GM23248 (cell line): ENCODE measurements at places on chromosomes 12 and 14. TPM values are rescaled to one million over a fixed set of nuclear protein-coding genes. Genes with fewer than 3 reads are reported as not detected.

Gene C1QL4
- not detected in 2 replicates for total RNA-seq

Gene MYO1A
- not detected in 2 replicates for total RNA-seq

Gene KRT79
- not detected in 2 replicates for total RNA-seq

Gene FLVCR2
- not detected in 2 replicates for total RNA-seq

Gene GYS2
- total RNA-seq: not detected in 2 replicates

Gene CCDC91
- total RNA-seq: 15.3 and 17.2 TPM in 2 replicates

Gene DGLUCY
- 15.2 and 28.5 TPM in 2 replicates for total RNA-seq

Gene SLC7A7
- total RNA-seq: 0.65 and 0.89 TPM in 2 replicates

GRCh38 chr14:79630288-79630960, 580.9 kb downstream of the DIO2 start:
- no peak for DNase-seq
- no peaks in the 10 kb centered on the region for H3K36me3 ChIP-seq
- no peak overlapping the region for H3K27ac ChIP-seq

- DNase-seq: no peak
- no peaks in the 10 kb centered on the region for H3K36me3 ChIP-seq
- no peak overlapping the region for H3K4me3 ChIP-seq
- H3K27ac ChIP-seq: no peak overlapping the region
- H3K4me1 ChIP-seq: no peaks in the 10 kb centered on the region
Measured at GRCh38 chr14:103854017-103854808, 6.8 kb upstream of the PPP1R13B start.

DNA sequence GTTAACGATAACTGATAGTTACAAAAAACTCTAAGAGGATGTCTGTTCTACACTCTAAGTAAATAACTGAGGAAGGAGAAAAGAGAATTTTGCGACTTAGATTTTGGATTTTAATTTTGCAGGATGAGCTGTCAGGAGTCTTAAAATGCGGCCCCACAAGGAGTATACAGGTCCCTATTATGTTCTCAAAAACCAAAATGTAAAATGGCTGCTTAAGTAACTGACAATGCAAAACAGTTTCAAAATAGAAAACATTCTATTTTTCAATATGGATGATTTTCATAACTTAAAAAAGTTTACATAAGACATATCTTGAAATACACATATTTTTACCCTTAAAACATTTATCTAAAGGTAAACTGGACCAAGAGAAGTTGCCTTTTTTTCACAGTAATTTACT, 2.6 kb downstream of the CD69 start:
- H3K36me3 ChIP-seq: no peaks in the 10 kb centered on the region
- no peaks in the 10 kb centered on the region for H3K4me1 ChIP-seq
- DNase-seq: no peak

DNA sequence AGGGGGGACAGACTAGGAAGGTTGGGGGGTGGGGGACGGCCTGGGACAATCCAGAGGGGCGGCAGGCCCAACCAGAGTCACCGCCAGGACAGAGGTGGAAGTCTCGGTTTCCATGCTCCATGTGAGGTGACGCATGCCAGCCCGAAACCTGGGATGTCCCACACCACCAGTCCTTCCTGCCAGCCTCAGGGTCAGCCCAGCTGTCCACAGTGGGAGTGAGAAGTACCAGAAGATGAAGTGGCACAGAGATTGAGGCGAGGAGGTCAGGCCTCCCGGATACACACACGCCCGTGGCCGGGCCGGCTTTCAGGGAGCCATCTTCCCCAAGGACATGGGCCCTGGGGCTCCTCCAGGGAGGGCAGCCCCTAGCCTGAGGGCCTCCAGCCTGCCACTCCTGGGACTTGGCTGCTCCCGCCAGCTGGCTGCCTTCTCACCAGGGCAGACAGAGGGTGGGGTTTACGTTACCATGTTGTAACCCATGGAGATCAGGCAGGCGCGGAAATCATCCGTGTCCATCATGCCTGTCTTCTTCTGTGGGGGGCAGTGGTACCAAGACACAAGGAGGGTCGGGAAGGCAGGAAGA, 85.2 kb upstream of the ZFP36L1 start:
- no peak overlapping the region for H3K27ac ChIP-seq
- no peak for DNase-seq
- H3K4me1 ChIP-seq: no peaks in the 10 kb centered on the region
- no peak overlapping the region for H3K4me3 ChIP-seq

DNA sequence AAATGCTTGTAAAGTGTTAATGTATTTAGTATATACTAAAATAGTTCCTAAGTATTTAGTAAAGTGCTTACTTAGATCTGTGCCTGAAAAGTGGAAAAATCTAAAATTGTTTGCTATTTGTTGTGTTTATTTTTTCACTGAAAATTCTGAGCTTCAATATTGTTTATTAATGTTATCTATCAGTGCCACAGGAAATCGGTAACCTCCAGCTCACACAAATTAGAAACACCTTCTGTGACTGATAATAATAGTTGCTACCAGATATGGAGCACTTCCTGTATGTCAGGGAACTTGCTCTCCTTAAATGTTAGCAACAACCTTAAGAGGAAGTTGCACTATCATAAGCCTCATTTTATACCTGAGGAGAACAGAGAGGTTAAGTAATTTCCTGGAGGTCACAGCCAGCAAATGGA, 723 bp upstream of the LRP10 start:
- H3K36me3 ChIP-seq: peaks cover 13% of the 10 kb centered on the region; the same call in 1 of the 2 replicates
- peak overlapping the region; percentile 93 for H3K27ac ChIP-seq
- peaks cover 21% of the 10 kb centered on the region for H3K4me1 ChIP-seq
- DNase-seq: no peak
- H3K27me3 ChIP-seq: no peaks in the 10 kb centered on the region
- peak overlapping the region; percentile 96 for H3K4me3 ChIP-seq

DNA sequence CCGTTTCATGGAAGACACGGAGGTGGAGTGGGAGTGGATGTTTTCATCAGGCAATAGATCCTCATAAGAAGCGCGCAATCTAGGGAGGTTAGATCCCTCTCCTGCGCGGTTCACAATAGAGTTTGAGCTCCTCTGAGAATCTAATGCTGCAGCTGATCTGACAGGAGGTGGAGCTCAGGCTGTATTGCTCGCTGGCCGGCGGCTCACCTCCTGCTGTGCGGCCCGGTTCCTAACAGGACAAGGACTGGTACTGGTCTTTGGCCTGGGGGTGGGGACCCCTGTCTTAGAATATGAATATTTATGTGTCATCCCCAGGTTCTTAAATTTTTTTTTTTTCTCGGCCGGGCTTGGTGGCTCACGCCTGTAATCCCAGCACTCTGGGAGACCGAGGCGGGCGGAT, 36.7 kb downstream of the PRICKLE1 start:
- H3K27ac ChIP-seq: no peak overlapping the region
- H3K4me1 ChIP-seq: no peaks in the 10 kb centered on the region; the same call in 1 of the 2 replicates

- H3K27ac ChIP-seq: no peak overlapping the region
- peaks cover 71% of the 10 kb centered on the region for H3K36me3 ChIP-seq
- no peaks in the 10 kb centered on the region for H3K4me1 ChIP-seq
- no peak overlapping the region for H3K4me3 ChIP-seq
- DNase-seq: no peak
- H3K27me3 ChIP-seq: no peaks in the 10 kb centered on the region
Measured at GRCh38 chr12:48061938-48062719, 43.8 kb downstream of the SENP1 start.

GRCh38 chr12:86772696-86773095, 516.5 kb upstream of the MGAT4C start:
- H3K36me3 ChIP-seq: no peaks in the 10 kb centered on the region
- H3K4me1 ChIP-seq: peaks cover 4% of the 10 kb centered on the region; the same call in 1 of the 2 replicates
- no peak overlapping the region for H3K4me3 ChIP-seq
- peak; percentile 57 for DNase-seq

GRCh38 chr14:93150227-93151208, 34.2 kb downstream of the MOAP1 start:
- no peak overlapping the region for H3K27ac ChIP-seq
- no peaks in the 10 kb centered on the region for H3K4me1 ChIP-seq
- no peak for DNase-seq
- H3K36me3 ChIP-seq: no peaks in the 10 kb centered on the region

DNA sequence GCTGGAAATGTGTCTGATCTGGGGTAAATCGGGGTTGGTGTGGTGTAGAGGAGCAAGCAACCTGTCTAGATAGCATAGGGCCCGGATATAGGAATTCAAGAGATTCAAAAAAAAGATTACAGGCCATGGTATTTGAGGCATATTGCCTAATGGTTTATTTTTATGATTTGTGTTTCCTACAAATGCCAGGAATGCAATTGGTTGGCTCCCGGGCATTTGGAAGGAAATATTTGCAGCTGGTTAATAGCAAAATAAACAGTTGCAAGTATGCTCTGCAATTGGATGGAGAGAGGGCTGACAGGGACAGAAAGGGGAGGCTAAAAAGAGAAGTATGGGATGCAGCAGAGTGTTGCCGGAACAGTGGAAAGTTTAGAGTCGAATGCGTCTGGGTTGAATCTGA, 315.6 kb upstream of the ATP2B1 start:
- H3K4me3 ChIP-seq: no peak overlapping the region
- no peaks in the 10 kb centered on the region for H3K27me3 ChIP-seq
- H3K27ac ChIP-seq: no peak overlapping the region
- H3K4me1 ChIP-seq: peaks cover 19% of the 10 kb centered on the region
- peak; percentile 6 for DNase-seq

GRCh38 chr12:110074089-110074488, 25.8 kb upstream of the C12orf76 start:
- no peaks in the 10 kb centered on the region for H3K36me3 ChIP-seq
- DNase-seq: no peak
- H3K4me3 ChIP-seq: peak overlapping the region; percentile 83; the same call in 1 of the 2 replicates
- no peaks in the 10 kb centered on the region for H3K4me1 ChIP-seq
- no peaks in the 10 kb centered on the region for H3K27me3 ChIP-seq

DNA sequence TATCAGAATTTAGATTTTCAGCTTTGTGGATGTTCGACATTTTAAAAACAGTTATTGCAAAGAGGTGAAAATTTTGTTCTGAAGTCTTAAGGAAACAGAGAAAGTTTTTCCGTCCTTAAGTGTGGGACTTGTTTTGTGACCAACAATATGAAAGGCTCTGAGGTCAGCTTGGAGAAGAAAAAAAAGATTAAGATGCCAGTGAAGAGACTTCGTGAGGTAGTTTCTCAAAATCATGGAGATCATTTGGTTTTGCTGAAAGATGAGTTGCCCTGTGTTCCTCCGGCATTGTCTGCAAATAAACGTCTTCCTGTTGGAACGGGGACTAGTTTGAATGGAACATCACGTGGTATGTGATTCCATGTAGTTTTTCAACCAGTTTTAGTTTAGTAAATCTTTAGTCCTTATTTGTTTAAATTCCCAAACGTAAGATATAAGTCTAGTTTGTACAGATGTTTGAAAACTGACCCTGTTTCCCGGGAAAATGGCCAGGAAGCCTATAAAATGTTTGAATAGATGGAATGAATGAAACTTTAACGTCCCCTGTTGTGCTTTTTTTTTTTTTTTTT, 682 bp downstream of the KIAA0586 start:
- H3K36me3 ChIP-seq: peaks cover 4% of the 10 kb centered on the region; the same call in 1 of the 2 replicates
- peaks cover 23% of the 10 kb centered on the region for H3K4me1 ChIP-seq
- no peaks in the 10 kb centered on the region for H3K27me3 ChIP-seq
- DNase-seq: peak; percentile 78

DNA sequence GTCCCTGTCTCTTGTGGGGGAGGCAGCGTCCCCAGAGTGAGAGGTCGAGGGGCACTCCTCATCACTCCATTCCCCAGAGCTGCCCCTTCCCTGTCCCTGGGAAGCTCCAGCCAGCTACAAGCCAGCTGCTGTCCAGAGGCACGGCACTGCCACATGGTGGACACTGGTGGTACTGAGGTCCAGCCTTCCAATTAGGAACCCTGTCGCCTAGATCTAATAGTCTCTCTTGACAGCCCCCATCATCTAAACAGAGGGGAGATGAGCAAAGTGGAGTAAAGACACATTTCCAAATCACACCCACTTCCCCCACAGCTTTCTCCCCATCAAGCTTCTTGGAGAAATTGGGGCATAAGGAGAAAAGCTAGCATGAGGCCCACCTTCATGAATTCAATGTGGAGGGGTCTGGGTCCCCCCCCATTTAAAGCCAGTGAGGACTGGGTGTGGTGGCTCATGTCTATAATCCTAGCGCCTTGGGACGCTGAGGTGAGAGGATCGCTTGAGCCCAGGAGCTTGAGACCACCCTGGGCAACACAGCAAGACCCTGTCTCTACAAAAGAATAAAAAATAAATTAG, 2.1 kb upstream of the INHBE start:
- no peaks in the 10 kb centered on the region for H3K27me3 ChIP-seq
- no peak overlapping the region for H3K4me3 ChIP-seq
- no peaks in the 10 kb centered on the region for H3K36me3 ChIP-seq
- H3K27ac ChIP-seq: peak overlapping the region; percentile 90

DNA sequence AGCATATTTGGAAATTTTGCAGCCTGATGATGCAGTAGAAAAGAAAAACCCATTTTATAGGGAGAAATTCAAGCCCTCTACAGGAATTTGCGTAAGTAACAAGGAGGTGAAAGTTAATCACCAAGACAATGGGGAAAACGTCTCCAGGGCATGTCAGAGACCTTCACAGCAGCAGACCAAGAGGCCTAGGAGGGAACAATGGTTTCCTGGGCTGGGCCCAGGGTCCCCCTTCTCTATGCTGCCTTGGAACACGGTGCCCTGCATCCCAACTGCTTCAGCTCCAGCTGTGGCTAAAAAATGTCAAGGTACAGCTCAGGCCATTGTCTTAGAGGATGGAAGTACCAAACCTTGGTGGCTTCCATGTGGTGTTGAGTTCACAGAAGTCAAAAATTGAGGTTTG, 6.5 kb upstream of the KRT6C start:
- no peak overlapping the region for H3K27ac ChIP-seq
- no peak overlapping the region for H3K4me3 ChIP-seq
- no peaks in the 10 kb centered on the region for H3K4me1 ChIP-seq
- H3K36me3 ChIP-seq: no peaks in the 10 kb centered on the region
- no peak for DNase-seq

DNA sequence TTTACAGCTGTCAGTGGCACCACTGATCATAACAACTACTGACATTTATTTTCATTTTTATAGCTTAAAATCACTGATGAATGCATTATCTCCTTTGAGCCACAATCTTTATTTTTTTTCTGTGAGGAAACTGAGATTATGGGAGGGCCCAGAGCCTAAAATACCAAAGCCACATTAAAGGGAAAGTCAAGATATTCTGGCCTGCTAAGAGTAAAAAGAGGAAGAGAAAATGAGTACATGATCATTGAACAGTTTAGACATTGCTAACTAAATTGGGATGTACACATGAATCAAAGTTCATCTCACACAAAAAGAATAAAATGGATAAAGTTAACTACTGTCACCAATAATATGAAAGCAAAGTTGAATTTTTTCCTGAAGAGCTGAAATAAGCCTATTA, 170.5 kb upstream of the GARIN2 start:
- no peak for DNase-seq
- H3K4me3 ChIP-seq: no peak overlapping the region
- H3K36me3 ChIP-seq: no peaks in the 10 kb centered on the region
- H3K27me3 ChIP-seq: no peaks in the 10 kb centered on the region
- H3K4me1 ChIP-seq: no peaks in the 10 kb centered on the region
- H3K27ac ChIP-seq: no peak overlapping the region

- no peaks in the 10 kb centered on the region for H3K36me3 ChIP-seq
- no peaks in the 10 kb centered on the region for H3K27me3 ChIP-seq
- H3K4me3 ChIP-seq: no peak overlapping the region
- DNase-seq: peak; percentile 91
- H3K27ac ChIP-seq: peak overlapping the region; percentile 24
- H3K4me1 ChIP-seq: peaks cover 44% of the 10 kb centered on the region
Measured at GRCh38 chr12:123966596-123966995, 6.0 kb downstream of the CCDC92 start.
